ENCODE measurements at places on chromosomes 1 and 21.

DNA sequence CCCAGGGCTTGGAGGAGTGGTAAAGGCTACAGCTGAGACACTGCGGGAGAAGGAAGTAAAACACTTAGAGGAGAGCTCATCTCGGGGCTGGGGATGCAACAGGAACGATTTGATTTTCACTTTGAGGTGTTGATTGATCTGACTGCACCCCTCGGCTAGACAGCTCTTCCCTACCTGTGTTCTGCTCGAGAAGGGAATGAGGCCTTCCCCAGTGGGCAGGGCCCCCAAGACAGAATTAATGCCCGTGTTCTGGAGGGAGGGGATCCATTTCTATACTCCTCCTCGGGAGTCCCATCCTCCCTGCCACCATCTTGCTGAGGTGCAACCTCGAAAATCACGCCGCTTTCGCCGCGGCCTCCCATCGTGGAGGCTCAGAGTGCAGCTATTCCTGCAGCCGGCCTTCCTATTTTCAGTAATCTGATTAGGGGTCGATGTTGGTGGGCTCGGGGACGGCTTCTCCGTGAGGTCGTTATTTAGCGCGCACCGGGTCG is 2.4 kb downstream of the ATP2B4 start:
- no peak for DNase-seq

- DNase-seq: no peak
These were observed 38.3 kb downstream of the OLFML2B start for GRCh38 chr1:161985301-161985822.

GRCh38 chr21:34559089-34559631 is 47.1 kb upstream of the KCNE1 start:
- DNase-seq: peak; percentile 53

DNA sequence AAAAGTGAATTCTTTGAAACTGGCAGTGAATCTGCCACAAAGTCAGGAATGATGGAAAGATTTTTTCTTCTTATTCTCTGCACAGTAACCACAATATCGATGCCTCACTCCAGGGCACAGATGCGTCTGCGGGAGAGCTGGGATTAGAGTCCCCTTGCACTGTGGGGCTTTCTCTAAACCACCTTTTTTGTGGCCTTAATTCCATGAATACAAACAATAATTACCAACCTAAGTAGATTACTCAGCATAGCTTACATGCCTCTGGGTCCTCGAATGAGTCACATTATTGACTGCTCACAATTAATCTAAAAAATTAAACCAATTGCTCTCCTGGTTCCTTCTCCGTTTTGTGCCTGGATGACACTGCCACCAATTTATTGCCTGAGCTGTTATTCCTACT is 125.8 kb downstream of the KAZN start:
- DNase-seq: no peak

GRCh38 chr1:238898856-238899255 is 487.5 kb upstream of the CHRM3 start:
- DNase-seq: no peak

DNA sequence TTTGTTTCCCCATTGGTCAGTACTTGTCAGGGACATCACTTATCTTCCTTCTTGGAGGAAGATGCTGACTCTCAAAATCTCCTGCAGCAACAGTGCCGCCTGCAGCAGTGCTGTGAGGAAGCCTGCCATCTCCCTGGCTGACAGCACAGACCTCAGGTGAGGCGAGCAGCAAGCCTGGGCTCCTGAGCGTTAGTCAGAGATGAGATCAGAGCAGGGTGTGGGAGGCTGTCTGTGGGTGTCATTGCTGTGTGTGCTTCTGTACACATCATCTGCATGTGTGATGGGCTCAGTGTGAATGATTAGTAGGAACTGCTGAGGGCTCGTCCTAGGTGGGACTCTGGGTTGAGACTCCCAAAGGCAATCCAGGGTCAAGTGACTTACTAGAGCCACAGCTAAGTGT is 6.1 kb downstream of the STRIP1 start:
- no peak for DNase-seq

GRCh38 chr1:43621861-43622260 is 28.1 kb upstream of the KDM4A start:
- DNase-seq: no peak

GRCh38 chr21:14559102-14559501 is 13.0 kb upstream of the SAMSN1 start:
- no peak for DNase-seq

DNA sequence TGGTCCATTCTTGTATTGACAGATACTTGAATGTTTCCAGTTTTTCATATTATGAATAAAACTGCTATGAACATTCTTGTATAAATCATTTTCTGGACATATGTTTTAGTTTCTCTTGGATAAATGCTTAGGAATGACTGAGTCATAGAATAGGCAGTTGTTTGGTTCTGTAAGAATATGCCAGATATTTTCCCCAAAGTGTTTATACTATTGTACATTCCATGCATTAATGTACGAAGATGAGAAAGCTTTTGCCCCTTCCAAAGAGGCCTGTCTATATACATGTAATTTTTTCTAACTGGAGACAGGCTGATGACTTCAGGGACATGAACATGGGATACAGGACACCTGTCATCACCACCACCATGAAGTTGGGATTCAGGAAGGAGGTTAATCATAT is 11.3 kb downstream of the NBPF3 start:
- peak; percentile 61 for DNase-seq

DNA sequence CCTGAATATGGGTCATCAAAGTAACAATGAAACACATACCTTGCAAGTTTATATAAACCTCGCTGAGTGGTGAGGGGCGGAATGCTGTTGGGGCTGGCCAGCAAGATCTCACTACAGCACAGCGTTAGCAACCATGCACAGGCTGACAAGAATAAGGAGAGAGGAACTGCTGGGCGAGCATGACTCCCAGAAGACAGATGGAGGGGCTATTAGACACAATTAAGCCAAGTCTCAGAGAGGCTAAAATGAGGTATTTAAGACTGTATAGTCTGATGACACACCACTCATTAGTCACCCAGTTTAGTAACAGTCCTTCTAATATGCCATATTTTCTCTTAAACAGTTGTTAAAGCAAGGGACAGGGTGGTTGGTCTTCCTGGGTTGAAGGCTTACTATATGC is 340.2 kb upstream of the NR5A2 start:
- no peak for DNase-seq

- DNase-seq: peak; percentile 76
These were observed 65.8 kb upstream of the RAB4A start for GRCh38 chr1:229204921-229205777.

DNA sequence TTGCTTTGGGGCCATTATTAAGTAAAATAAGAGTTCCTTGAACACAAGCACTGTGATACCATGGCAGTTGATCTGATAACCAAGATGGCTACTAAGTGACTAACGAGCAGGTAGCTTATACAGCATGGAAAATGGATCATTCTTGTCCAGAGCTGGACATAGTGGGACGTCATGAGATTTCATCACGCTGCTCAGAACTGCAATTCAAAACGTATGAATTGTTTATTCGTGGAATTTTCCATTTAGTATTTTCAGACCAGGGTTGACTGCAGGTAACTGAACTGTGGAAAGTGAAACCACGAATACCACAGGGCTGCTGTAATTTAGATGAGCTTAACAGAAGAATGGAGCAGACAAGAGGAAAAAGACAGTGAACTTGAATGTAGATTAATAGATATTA is 38.9 kb downstream of the CCDC18 start:
- peak; percentile 24 for DNase-seq

- no peak for DNase-seq
These were observed 101.5 kb upstream of the GADD45A start for GRCh38 chr1:67583462-67583950.

DNA sequence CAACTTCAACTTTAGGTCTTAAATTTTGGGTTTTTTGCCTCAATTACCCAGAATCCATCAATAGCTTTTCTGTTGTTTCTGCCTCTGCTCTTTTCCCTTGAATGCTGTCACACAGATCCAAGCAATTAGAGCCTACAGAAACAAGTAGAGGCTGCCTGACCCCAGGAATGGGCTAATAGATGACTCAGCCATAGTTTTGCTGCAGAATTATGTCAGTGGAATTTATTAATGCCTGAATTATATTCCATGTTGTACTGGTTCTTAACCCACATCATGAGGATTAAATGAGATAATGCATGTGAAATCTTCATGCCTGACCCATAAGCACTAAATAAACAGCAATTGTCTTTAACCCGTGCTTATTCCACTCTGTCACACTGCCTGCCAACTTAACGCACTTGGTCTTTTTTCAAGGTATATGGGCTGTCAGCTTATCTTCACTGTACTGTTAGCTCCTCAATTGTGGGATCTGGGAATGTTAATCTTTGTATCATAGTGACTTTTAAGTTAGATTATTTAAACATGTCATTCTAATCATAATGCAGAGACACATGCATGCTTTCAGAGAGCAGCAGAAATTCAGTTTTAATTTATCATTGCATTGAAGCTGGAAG is 213.3 kb downstream of the ROR1 start:
- DNase-seq: no peak

DNA sequence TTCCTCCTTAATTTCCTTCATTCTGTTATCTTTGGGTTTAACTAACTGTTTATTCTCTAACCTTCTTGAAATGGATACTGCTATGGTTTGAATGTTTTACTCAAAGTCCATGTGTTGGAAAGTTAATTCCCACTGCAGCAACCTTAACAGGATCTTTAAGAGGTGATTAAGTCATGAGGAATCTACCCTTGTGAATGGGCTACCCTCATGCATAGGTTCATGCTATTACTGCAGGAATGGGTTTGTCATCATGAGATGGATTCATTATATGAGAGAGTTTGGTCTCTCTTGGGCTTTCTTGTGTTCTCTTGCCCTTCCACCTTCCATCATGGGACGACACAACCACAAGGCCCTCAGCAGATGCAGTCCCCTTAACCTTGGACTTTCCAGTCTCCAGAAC is 516.9 kb downstream of the ADGRL2 start:
- DNase-seq: no peak

DNA sequence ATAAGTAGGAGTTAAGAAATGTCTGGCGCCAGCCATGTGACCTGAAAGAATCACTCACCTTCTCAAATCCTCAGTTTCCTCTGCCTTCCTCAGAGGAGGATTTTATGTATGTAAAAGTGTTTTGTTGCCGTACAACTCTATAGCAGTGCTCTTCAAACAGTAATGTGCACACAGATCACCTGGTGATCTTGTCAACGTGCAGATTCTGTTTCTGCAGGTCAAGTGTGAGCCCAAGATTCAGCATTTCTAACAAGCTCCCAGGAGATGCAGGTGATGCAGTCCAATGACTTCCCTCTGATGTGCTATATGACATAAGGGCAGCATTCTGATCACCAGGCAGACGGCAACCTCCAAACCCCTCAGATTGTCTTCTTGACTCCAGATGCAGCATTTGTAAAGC is 83.7 kb downstream of the CDC7 start:
- DNase-seq: no peak

- DNase-seq: no peak
These were observed 64.3 kb downstream of the DMRTA2 start for GRCh38 chr1:50358962-50359361.

- DNase-seq: peak; percentile 30
These were observed 60.0 kb downstream of the INTS7 start for GRCh38 chr1:211975152-211975941.

GRCh38 chr21:40765811-40766210 is 81.1 kb downstream of the DSCAM start:
- peak; percentile 43 for DNase-seq

GRCh38 chr1:71262970-71263369 is 182.1 kb upstream of the ZRANB2 start:
- DNase-seq: no peak

Measured in muscle of leg (tissue), 16 donors.